Neural crest cell (in vitro differentiated cells): ENCODE measurements at places on chromosomes 11 and 22. TPM values are rescaled to one million over a fixed set of nuclear protein-coding genes. Genes with fewer than 3 reads are reported as not detected.

- H3K4me1 ChIP-seq, result peaks cover 83% of the 10 kb centered on the region
- DNase-seq, result no peak
- H3K27ac ChIP-seq, result peak overlapping the region; percentile 94
Observed at GRCh38 chr22:42937164-42937843, 77.6 kb downstream of the PACSIN2 start.

- H3K4me1 ChIP-seq, result peaks cover 19% of the 10 kb centered on the region
- no peaks in the 10 kb centered on the region for H3K27me3 ChIP-seq
- H3K4me3 ChIP-seq, result peak overlapping the region; percentile 54
- H3K27ac ChIP-seq, result no peak overlapping the region
Observed at GRCh38 chr11:64148226-64148916, 17.5 kb downstream of the MACROD1 start.

- no peak for DNase-seq
- no peak overlapping the region for H3K27ac ChIP-seq
- H3K4me1 ChIP-seq, result peaks cover 19% of the 10 kb centered on the region
- no peak overlapping the region for H3K4me3 ChIP-seq
- H3K27me3 ChIP-seq, result no peaks in the 10 kb centered on the region
Observed at GRCh38 chr11:62399878-62400266, 19.0 kb upstream of the SCGB1A1 start.

- peaks cover 5% of the 10 kb centered on the region for H3K4me1 ChIP-seq
- no peak overlapping the region for H3K4me3 ChIP-seq
- no peaks in the 10 kb centered on the region for H3K36me3 ChIP-seq
- H3K27ac ChIP-seq, result no peak overlapping the region
- no peak for DNase-seq
Observed at GRCh38 chr11:79466411-79466810, 25.6 kb upstream of the TENM4 start.

GRCh38 chr22:25953276-25953675, 211.3 kb downstream of the MYO18B start:
- no peak overlapping the region for H3K4me3 ChIP-seq
- peaks cover 26% of the 10 kb centered on the region for H3K27me3 ChIP-seq
- H3K27ac ChIP-seq, result no peak overlapping the region
- DNase-seq, result no peak

DRICH1 gene
- total RNA-seq, result 0.43 TPM in 1 of 2 replicates, not detected in the other

NELL1 gene
- total RNA-seq, result 0.51 and 1.2 TPM in 2 replicates
